ENCODE measurements at places on chromosomes 5 and 9.

DNA sequence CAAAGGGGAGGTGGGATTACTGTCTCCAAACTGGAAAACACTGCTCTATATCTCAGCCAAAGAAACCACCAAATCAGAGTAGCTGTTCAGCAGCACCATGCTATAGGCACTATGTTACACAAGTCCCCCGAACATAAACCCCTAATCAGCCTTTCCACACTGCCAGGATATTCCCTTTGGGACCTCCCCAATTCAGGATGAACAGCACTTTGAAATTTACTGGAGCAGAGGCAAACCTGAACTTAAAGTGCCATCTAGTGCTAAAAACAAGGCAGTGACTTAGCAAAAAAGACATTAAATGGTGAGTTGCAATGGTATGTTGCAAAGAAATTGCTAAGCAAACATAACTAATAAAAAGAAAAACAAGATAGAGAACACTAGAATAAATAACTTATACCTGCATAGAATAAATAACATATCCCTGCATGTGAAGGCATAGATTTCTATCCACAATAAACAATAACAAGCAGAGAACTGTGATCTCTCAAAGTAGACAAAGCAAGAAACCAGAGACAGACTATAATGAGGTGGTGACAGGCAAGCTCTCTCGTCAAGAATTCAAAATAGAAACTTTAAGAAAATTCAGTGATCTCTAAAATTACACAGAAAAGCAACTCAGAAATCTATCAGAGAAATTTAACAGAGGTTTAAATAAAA, 584.4 kb upstream of the ACO1 start:
- no peak for DNase-seq

- peak; percentile 92 for DNase-seq
Observed at GRCh38 chr5:16737620-16738364, 121.0 kb upstream of the RETREG1 start.

DNA sequence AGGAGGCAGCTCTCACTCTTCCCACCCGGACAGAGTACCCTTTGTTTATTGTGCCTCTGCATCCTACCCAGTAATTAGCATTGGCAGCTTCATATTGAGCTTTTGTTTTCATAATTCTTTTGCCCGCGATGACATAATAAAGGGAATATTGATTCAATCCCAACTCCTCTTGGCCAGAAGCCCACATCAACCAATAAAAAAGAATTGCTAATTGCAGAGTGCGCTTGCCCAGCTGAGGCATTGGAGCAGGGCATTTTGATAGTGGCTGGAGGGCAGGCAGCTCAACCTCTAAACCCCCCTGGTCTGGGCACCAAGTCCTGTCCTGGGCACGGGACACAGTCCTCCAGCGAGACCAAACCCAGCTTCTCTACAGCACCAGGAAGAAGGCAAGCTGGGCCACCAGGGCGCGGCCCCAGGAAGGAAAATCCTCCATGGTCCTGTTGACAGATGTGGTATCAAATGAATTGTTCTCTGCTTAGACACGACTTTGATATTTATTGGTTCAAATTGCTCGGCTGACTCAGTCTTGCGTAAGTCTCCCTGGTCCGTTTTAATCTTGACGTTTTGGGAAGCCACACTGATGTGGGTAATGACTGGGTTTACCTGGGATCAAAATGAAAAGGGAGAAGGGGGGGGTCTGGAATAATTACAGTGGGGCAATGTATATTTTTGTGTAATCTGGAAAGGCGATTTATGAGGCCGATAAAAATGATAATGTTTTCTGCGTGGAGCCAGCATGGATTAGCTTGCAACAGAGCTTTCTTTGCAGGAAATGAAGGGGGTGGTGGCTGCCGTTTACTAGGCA, 220.7 kb upstream of the MSX2 start:
- no peak for DNase-seq

GRCh38 chr9:106862821-106863720, at the start of gene ZNF462:
ZNF462 (plus strand) TSS chr9:106863166; CDS start chr9:106923384, 60,218 bp downstream.
- DNase-seq = peak; percentile 78

GRCh38 chr5:72252574-72253155, 67.4 kb downstream of the MRPS27 start:
- DNase-seq = no peak

Measured in islet precursor cell (in vitro differentiated cells).